ENCODE measurements at places on chromosomes 12 and 14. TPM values are rescaled to one million over a fixed set of nuclear protein-coding genes. Genes with fewer than 3 reads are reported as not detected.

DNA sequence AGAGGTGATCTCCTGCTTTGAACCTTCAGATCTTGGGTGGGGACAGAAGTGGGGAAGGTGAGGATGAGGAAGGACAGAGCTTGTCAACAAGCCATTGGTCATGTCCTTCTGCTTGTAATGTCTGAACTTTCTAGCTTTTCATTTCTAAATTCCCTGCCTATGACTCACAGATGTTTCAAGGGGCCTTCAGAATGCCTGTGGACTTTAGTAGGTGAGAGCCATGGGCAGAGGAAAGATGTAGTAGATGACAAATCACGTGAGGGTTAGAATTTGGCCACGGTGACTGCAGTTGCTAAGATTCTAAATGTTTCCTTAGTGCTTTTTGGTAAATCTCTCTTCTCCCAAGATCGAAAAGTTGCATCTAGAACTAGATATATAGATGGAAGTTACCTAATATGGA lies 18.7 kb upstream of the CREBL2 start:
- peak; percentile 31 for DNase-seq

DNA sequence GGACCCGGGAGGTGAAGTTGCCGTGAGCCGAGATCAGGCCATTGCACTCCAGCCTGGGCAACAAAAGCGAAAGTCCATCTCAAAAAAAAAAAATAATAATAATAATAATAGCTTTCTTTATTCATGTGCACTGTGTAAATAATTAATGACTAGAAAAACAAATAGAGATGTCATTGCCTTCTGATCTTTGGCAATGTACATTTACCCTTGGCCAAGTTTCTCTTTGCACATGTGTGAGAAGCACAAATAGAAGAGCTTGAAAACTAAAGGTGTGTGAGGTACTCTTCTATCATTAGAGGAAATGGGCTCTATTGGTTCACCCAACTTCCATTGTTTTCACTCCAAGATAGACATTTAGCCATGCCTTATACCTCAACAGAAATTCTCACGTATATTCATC lies 170.1 kb upstream of the PDZRN4 start:
- no peak for DNase-seq

DNA sequence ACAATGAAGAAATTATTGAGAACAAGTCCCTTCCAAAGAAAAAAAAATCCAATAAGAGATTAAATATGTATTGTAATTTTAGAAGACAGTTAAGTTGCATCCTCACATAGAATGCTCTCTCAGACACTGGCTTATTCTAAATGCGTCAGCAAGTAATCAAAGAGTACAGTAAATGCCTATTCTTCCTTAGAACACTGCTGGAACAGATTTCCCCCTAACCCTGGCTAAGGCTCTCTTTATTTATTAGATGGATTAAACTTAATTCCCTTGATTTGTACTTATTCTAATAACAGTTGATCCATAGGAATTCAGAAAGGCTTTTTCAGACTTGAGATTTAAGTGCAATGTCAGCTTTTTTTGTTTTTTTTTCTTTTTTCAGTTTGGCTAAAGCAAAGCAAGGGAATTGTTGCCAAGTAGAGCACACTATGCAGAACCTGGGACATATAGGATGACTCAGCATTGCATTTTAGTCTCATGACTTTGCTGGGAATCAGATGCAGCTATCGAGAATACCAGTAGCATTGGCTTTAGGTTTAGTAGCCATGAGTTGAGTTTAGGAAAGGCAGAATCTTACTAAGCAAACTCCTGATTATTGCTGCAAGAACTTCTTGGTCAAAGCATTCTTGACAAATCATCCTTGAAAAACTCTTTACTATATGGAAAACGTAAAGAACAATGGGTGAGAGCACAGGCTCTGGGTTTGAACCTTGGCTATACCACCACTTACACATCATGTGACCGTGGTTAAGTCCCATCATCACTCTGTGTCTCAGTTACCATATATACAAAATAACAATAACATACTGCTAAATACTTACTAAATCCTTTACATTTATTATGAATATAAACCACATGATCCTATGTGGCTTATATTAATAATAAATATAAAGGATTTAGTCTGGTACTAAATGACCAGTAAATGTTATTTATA lies 26.7 kb downstream of the MED21 start:
- no peak for DNase-seq

The RNASE4 gene
- 42.4 TPM for polyA plus RNA-seq

The CKB gene
- 74.7 TPM for polyA plus RNA-seq
